ENCODE measurements at places on chromosomes 13 and 19. TPM values are rescaled to one million over a fixed set of nuclear protein-coding genes. Genes with fewer than 3 reads are reported as not detected.

The PTH2 gene
- not detected for total RNA-seq

The KLF1 gene
- not detected for total RNA-seq

The VN1R2 gene
- total RNA-seq, result not detected

The SPTBN4 gene
- total RNA-seq, result 1.8 TPM

The PSG7 gene
- under 0.01 TPM for total RNA-seq

The POSTN gene
- total RNA-seq, result 396 TPM

The ZNF320 gene
- total RNA-seq, result 8.1 TPM

The C19orf85 gene
- total RNA-seq, result not detected

The C1QTNF9B gene
- total RNA-seq, result 0.28 TPM

The ZNF154 gene
- total RNA-seq, result 3.6 TPM

The ADAMTSL5 gene
- 2.1 TPM for total RNA-seq

The FFAR1 gene
- total RNA-seq, result not detected

The GPC5 gene
- total RNA-seq, result 1.0 TPM

The PRTN3 gene
- not detected for total RNA-seq

The NLRP4 gene
- not detected for total RNA-seq

The ZNF382 gene
- 6.4 TPM for total RNA-seq

The ADGRE2 gene
- under 0.01 TPM for total RNA-seq

The ETV2 gene
- 0.28 TPM for total RNA-seq

The ZNF333 gene
- 16.2 TPM for total RNA-seq
